ENCODE measurements at places on chromosomes 5 and 9.

GRCh38 chr9:116941266-116941665, 254.2 kb downstream of the TRIM32 start:
- DNase-seq, result no peak

DNA sequence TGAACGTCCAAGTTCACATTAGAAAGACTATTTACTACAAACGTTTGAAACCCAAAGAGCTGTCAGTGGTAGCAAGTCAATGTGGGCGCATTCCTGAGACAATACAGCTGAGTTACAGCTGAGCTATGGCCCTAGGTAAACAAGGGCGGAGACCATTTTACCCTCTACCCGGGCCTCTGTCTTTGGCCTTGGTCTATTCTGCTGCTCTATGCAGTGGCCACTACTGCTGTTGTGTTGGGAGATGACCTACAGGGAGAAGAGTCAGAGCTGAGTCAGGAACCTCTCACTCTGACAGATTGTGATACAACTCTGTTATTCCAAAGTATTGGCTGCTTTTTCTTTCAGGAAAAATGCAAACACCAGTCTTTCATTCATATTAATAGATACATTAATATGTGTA, 700.6 kb downstream of the SEMA5A start:
- DNase-seq, result no peak

- DNase-seq, result no peak
Measured at GRCh38 chr5:74201334-74202081, 439.0 kb downstream of the ENC1 start.

GRCh38 chr5:41637424-41637823, 127.0 kb upstream of the PLCXD3 start:
- no peak for DNase-seq

GRCh38 chr5:53681079-53681478, 120.6 kb downstream of the NDUFS4 start:
- no peak for DNase-seq

- DNase-seq, result no peak
Measured at GRCh38 chr5:72692651-72693442, 123.6 kb upstream of the TNPO1 start.

DNA sequence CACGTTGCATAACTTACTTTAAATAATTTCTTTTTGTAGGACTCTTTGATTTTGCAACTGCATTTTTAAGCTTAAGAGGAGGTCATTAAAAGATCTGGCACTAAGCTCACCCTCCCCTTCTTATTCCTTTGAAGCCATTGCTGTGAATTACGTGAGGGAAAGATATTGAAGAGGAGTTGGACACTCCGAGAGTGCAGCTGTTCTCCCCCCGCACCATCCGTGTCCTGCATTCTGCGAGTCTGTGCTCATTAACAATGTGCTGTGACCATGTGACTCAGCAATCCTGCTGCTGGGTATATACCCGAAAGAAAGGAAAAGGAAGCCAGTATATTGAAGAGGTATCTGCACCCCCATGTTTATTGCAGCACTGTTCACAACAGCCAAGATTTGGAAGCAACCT, 40.0 kb downstream of the NXNL2 start:
- DNase-seq, result no peak

DNA sequence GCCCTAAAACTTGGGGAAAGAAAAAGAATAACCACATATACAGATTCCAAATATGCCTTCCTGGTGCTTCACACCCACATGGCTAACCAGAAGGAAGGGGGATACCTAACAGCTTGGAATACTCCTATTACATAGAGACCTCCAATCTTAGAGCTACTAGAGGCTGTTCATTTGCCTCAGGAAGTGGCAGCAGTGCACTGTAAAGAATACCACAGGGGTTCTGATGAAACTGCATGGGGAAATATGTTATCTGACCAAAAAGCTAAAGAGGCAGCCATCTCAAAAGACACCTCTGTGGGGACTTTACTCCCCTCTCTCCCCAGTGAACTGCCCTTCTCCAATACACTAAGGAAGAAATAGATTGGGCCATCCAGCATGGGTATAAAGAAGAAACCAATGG, 66.4 kb downstream of the CDKN2A start:
- no peak for DNase-seq

GRCh38 chr9:70693186-70693585, 278.7 kb upstream of the KLF9 start:
- no peak for DNase-seq

GRCh38 chr5:99973779-99974178, 561.4 kb upstream of the FAM174A start:
- DNase-seq, result no peak

DNA sequence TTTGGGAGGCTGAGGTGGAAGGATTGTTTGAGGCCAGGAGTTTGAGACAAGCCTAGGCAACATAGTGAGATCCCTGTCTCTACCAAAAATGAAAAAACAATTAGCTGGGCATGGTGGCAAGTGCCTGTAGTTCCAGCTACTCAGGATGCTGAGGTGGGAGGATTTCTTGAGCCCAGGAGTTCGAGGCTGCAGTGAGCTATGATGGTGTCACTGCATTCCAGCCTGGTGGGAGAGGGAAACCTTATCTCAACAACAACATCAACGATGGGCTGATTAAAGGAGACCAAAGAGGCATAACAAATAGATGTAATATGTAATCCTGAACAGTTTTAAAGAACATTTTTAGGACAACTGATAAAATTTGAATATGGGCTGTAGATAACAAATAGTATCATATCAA, 34.2 kb upstream of the PANK3 start:
- DNase-seq, result no peak

DNA sequence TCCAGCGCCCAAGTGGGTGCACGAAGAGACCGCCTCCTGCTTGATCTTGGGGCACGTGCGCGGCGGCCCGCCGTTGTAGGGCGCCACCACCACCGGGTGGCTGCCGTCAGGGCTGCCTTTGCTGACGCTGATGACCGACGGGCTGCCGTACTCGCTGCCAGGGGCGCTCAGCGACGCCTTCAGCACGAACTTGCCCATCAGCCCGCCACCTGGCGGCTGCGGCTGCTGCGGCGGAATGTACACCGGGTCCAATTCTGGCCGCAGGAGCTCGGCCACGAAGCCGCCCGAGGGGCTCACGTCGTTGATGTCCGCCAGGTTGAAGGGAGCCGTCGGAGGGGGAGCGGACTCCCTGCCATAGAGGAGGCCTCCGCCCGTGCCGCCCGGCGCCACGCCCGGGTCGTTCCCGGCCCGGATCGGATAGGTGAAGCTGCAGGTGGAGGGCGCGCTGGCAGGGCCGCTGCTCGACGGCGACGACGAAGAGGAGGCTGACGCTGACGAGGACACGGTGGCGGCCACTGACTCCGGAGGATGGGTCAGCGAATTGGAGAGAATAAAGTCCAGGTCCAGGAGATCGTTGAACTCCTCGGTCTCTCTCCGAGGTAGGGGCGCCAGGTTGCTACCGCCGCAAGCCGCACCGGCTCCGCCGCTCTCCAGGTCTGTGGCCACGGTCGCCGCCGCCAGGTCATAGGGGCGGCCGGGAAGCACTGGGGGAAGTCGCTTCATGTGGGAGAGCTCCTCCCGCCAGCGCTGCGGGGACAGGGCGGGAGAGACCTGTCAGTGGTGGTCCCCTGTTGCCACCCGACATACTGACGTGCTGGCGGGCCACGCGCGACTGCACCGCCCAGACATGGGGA, 1.8 kb downstream of the KLF4 start:
- DNase-seq, result no peak

- DNase-seq, result no peak
Measured at GRCh38 chr9:133686642-133687575, 50.7 kb downstream of the DBH start.

DNA sequence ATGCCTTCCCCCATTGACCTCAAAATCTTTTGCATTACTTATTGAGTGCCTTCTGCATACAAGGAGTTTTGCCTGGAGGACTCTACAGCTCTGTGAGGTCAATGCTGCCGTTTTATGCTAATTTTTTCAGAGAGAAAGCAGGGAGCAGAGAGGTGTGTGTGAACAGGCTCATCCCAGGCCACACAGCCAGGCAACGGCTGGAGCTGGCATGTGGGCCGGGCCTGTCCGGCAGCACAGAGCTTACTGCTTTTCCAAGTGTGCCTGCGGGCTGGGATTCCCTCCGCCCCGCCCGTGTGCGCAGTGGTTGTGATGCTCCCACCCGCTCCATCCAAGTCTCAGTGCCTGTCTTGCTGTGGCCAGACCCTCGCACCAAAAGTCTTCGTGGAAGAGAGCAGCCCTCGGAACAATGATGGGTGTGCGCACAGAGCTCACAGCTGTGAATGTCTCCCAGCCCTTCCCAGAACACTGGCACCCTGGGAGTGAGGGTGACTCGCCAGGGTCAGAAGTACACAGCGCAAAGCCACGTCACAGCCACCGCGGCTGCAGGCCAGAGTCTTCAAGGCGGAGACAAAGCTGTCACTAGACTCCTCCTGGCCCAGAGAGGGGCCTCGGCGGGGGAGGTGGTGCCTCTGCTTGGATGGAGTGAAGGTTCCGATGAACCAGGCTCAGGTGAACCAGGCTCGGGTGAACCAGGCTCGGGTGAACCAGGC, 82.8 kb downstream of the COL5A1 start:
- no peak for DNase-seq

DNA sequence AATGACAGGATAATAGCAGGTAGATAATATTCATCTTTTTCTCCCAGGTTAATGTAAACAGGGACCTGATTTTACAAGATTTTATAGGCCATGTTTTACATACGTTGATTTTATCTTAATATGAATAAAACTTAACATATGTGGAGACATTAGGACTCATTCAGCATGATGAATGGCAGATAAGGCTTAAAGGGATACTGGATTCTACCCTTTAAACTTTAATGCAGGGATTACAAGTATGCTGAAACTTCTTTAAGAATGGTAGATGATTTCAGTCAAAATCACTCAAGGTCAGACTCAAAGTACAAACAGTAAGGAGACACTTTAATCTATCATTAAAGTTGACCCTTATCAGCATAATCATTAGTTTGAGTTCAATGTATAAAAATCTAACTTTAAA, 274.5 kb upstream of the IZUMO3 start:
- no peak for DNase-seq

GRCh38 chr9:36872641-36873040, 161.4 kb downstream of the PAX5 start:
- DNase-seq, result no peak

DNA sequence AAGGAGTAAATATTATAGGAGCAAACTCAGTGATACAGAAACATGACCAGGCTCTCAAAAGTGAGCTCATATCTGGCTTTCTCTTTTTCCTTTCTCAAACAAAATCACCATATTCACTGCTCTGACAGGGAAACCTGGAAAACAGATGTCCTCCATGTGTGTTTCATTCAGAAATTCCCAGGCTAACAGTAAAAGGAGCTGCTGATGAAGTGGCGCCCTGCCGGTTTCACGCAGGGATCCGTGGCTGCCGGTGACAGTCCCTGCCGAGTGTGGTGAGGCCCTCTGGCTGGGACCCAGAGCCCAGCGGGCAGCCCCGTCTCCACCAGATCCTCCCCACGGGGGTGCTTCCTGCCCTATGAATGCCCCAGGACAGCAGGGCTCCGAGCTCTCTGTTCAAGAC, 208.1 kb downstream of the GNA14 start:
- DNase-seq, result no peak

- no peak for DNase-seq
Measured at GRCh38 chr5:102796498-102796897, 41.4 kb downstream of the PAM start.

DNA sequence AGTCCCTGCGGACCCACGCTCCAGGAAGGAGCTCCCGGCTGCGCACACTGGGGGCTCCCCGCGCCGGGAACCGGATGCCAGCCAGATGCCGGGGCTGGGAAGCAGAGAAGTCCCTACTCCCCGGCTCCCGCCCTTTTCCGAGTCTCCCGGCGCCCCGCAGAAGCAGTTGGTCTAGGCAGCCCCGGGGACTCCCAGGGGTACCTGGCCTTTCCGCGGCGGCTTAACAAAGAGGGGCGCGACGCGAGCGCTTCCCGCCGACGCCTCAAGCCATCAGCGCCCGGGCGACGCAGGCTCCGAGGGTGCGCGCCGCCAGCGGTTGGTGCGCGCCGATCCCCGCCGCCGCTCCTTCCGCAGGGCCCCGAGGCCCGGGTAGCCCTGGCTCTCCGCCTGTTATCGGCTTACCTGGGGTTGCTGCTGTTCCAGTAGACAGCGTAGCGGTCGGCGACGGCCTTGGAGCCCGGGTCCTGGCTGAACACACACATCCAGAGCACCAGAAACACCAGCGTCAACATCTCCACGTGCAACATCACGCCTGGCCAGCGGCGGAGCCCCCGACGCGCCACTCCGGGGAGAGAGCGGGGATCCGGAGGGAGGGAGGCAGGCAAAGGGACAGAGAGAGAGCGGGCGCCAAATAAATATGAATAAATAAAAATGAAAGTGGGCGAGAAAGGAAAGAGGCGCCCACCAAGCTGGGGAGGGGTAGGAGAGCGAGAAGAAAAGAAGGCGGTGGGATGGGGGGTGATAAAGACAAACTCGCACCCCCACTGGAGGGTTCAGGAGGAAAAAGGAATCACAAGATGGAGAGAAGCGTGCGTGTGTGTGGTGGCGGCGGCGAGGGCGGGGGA, 428 bp downstream of the EFNA5 start:
- no peak for DNase-seq

- no peak for DNase-seq
Measured at GRCh38 chr5:32964261-32964660, 253.1 kb downstream of the NPR3 start.

DNA sequence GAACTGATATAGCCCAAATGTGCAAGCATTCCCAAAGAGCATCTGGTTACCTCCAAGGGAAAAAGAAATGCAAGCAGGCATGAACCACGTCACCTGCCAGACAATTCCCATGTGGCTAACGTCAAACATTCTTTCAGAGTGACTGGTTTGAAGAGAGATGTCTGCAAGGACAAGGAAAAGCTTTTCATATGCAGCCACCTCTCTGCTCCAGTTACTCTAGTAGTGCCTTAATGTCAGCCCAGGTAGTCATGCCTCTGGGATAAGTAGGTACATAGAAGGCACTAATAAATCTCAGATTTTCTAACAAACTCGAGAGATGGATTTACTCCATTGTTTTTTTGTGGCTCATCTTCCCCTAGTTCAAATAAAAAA, 96.8 kb upstream of the IFNK start:
- DNase-seq, result no peak

DNA sequence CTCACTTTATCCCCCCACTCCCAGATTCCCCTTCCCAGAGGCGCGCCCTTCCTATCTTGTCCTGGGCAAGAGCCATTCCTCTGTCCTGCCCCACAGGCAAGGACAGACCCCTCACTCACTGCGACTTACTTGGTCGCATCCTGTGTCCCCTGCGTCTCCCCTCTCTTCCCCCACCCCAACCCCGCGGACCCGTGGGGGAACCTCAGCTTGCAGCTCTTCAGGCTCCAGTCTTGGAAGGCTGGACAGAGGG, 542 bp downstream of the GGTA1 start:
- DNase-seq, result no peak

GRCh38 chr9:118991366-118992285, 377.6 kb downstream of the BRINP1 start:
- DNase-seq, result no peak

DNA sequence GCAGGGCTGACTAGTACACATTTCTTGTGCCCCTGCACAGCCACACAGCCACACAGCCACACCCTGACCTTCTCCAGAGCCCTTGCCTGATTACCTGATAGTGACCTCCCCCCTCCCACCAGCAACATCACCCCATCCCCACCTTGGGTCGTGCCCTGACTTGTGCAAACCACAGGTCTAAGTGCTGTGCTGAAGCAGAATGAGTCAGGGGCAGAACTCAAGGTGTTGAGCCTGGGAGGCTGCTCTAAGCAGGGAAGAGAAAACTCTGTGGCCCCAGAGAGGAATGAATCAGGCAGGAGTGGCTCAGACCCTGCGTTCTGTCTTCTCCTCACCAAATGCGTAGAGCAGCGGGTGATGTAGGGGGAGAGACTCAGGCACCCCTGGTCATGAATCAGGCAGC, 24.3 kb upstream of the FAT2 start:
- no peak for DNase-seq
